Glomerular endothelial cell (primary cell): ENCODE measurements at places on chromosomes 11 and 22.

GRCh38 chr22:17955590-17956379, 68.6 kb downstream of the MICAL3 start:
- DNase-seq, result no peak

- DNase-seq, result no peak
Observed at GRCh38 chr11:36729825-36730224, 131.8 kb upstream of the RAG2 start.

GRCh38 chr22:43343262-43343669, at the start of gene SCUBE1:
Gene SCUBE1, minus strand, starts transcription at chr22:43343372. Its CDS starts 111 bp downstream, at chr22:43343261.
- DNase-seq, result no peak

- no peak for DNase-seq
Observed at GRCh38 chr11:7673724-7674434, 579 bp upstream of the CYB5R2 start.

GRCh38 chr22:29146091-29146560, 59.6 kb upstream of the EMID1 start:
- DNase-seq, result no peak

DNA sequence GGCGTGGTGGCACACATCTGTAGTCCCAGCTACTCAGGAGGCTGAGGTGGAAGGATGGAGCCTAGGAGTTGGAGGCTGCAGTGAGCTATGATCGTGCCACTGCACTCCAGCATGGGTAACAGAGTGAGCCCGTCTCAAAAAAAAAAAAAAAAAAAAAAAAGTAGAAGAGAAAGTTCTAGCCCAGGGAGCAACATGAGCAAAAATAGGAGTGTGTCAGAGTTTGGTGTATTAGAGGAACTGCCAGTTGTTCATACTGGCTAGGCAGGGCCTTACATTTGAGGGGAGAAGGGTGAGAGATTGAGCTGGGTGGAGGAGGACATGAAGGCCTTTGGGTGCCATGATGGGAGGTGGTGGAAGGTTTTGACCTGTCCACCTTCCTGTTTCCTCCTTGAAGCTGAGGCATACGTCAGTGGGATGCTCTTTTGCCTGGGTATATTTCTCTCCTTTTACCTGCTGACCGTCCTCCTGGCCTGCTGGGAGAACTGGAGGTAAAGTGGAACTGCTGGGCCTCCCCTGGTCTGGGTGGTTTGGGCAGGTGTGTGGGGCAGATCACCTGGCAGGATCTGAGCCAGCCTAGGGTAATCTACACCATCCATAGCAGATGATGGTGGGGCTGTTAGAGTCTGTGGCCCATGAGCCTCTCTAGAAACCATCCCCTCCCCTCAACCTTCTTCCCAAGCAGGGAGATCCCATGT, 7.3 kb downstream of the SIDT2 start:
- no peak for DNase-seq

GRCh38 chr11:15229069-15229468, 114.3 kb downstream of the INSC start:
- DNase-seq, result no peak

- no peak for DNase-seq
Observed at GRCh38 chr11:10625982-10626311, 57.5 kb upstream of the LYVE1 start.

GRCh38 chr11:128726458-128727139, 32.7 kb downstream of the FLI1 start:
- no peak for DNase-seq

DNA sequence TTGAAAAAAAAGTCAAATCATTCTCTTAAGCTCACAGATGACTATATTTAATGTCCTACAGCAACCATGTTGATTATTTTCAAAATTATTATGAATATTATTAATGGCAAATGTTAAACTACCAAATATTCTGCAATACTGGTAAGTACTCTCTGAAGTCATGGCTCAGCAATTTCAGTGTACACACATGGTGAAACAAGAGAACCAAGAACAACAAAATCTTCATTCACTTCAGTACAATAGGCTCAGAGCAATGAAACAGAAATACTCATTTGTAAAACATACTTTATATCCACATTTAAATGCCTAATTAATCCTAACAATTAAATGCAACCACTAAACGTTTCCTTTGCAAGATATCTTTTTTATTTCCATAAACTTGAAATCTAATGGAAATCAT, 347.2 kb downstream of the TTC28 start:
- DNase-seq, result no peak

- DNase-seq, result no peak
Observed at GRCh38 chr11:65615950-65616574, 486 bp downstream of the PCNX3 start.

DNA sequence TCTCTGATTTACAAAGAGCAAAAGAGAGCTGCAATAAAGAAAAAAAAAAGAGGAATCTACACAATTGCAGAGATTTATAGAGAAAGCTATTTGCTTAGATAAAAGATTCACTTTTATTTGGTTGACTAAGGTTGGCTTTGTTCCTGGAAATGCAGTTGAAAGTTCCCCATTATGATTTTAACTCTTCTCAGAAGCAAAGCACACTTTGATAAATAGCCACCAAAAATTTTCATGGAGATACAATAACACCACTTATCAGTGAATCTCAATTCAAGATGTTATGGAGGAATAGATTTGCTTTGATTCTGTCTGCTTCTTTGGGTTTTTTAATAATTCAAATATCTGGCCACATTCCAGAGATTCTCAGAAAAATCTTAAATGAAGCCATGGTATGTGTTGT, 88.5 kb upstream of the ANO3 start:
- DNase-seq, result no peak

DNA sequence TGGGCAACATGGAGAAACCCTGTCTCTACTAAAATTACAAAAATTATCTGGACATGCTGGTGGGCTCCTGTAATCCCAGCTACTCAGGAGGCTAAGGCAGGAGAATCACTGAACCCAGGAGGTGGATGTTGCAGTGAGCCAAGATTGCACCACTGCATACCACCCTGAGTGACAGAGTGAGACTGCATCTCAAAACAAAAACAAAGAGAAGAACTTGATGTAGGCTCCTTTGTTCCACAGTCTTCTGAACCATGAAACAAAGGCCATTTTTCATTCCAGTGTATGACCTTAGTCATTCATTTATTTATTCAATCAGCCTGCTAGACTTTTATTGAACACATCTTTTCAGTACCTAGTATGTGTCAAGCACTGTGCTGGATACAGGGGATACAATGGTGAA, 369.6 kb downstream of the FAT3 start:
- DNase-seq, result no peak
